ENCODE measurements at places on chromosomes 12 and 14. TPM values are rescaled to one million over a fixed set of nuclear protein-coding genes. Genes with fewer than 3 reads are reported as not detected.

PARP2 gene
- 7.4 TPM for total RNA-seq

GRCh38 chr12:124482567-124482893 lies 84.9 kb downstream of the NCOR2 start:
- peaks cover 43% of the 10 kb centered on the region for H3K4me1 ChIP-seq
- no peak for DNase-seq
- H3K4me3 ChIP-seq: no peak overlapping the region
- no peaks in the 10 kb centered on the region for H3K27me3 ChIP-seq
- H3K27ac ChIP-seq: no peak overlapping the region

DNA sequence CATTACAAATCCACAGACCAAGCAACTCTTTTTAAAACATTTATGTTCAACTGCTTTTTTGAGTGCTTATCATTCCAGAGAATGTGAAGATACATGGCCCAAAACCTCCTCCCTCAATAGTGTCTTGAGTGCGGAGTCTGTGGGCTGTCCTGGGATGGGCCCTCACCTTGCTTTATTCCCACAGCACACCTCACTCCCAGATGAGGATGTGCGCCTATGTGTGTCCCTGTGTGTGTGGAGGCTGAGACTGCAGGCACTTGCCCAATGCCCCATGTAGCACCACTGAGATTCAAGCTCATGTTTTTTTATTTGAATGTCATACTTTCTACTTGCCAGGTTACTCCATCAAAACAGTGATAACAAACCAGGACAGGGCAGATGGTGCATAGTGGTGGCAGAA lies 291.7 kb downstream of the CACNA1C start:
- DNase-seq: no peak
- H3K36me3 ChIP-seq: no peaks in the 10 kb centered on the region
- H3K4me1 ChIP-seq: peaks cover 99% of the 10 kb centered on the region
- H3K27me3 ChIP-seq: no peaks in the 10 kb centered on the region
- H3K27ac ChIP-seq: peak overlapping the region; percentile 89
- H3K4me3 ChIP-seq: no peak overlapping the region

CELA1 gene
- not detected for total RNA-seq

DNA sequence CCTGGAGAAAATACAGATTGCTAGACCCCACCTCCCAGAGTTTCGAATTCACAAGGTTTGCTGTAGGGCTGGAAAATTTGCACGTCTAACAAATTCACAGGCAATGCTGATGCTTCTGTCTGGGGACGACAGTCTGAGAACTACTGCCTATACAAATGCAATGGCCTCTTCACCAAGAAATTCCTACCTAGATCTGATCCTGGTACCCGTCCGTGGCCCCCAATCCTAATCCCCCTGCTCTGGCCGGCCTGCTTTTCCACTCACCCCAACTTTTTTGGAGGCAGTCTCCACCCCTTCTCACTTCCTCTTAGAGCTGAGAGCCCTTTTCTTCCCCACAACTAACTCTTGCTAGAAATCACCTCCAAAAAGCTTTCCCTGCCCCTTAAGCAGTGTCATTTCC lies 3.1 kb upstream of the SSH1 start:
- no peak overlapping the region for H3K4me3 ChIP-seq
- no peak for DNase-seq
